Stimulated activated CD8-positive, alpha-beta memory T cell treated with anti-CD3 and anti-CD28 coated beads, Interleukin-7, amount 100 ng/mL, for 1 hour (primary cell): ENCODE measurements at places on chromosomes 2 and 18.

DNA sequence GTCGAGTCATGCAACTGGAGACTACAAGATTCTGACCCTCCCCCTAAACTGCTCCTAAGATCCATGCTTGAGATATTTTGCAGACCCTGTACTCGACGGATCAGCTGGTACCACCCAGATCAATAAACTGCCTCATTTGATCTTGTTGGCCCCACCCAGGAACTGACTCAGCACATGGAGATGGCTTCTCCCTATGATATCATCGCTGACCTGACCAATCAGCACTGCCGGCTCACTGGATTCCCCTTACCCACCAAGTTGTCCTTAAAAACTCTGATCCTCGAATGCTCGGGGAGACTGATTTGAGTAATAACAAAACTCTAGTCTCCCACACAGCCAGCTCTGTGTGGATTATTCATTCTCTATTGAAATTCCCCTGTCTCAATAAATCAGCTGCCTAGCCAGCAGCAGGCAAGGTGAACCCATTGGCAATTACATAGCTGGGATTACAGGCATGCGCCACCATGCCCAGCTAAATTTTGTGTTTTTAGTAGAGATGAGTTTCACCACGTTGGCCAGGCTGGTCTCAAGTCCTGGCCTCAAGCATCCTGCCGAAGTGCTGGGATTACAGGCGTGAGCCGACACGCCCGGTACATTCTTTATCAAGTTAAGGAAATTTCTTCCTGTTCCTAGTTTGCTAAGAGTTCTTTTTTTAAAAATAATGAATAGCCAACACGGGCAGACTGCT is 43.6 kb downstream of the VPS54 start:
- DNase-seq = no peak

- no peak for DNase-seq
Observed at GRCh38 chr2:177430411-177430810, 37.8 kb downstream of the AGPS start.

DNA sequence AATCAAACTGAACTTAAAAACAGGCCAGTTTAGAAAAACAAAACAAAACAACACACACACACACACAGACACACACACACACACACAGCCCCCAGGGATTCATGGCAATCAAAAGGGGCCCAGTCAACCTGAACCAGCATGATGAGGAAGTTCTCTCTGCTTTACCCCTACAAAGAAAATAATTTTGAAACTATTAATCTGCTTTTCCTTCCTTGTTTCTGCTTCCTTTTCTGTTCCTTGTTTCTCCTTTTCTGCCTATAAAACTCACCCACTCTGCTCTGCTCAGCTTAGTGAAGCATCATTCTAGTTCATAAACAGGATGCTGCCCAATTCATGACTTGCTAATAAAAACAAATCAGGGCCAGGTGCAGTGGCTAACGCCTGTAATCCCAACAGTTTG is 203.1 kb downstream of the RAB3GAP1 start:
- no peak for DNase-seq

- no peak for DNase-seq
Observed at GRCh38 chr2:190891889-190892288, 11.3 kb downstream of the GLS start.

- no peak for DNase-seq
Observed at GRCh38 chr2:72581560-72582181, 244.2 kb downstream of the EXOC6B start.

GRCh38 chr2:122083256-122084048 is 328.0 kb downstream of the TSN start:
- DNase-seq = no peak

GRCh38 chr2:186276909-186277308 is 209.2 kb upstream of the ZC3H15 start:
- DNase-seq = no peak

DNA sequence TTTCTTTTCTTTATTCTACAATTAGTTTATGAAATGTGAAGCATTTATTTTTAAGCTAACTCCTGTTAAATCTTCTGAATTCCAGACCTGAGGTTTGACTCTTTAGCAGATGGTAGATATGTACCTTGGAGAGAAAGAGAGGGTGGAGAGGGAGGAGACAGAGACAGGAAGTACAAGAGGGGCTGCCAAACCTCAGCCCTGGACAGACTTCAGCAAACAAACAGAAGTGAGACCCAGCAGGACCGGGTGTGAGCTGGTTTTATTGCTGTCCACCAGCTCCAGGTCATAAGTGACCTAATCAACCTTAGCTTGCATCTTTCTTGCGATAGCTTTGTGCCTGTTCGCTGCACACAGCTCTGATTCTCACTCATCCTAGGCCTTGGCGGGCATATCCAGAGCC is 168.6 kb downstream of the CNTNAP5 start:
- DNase-seq = no peak

DNA sequence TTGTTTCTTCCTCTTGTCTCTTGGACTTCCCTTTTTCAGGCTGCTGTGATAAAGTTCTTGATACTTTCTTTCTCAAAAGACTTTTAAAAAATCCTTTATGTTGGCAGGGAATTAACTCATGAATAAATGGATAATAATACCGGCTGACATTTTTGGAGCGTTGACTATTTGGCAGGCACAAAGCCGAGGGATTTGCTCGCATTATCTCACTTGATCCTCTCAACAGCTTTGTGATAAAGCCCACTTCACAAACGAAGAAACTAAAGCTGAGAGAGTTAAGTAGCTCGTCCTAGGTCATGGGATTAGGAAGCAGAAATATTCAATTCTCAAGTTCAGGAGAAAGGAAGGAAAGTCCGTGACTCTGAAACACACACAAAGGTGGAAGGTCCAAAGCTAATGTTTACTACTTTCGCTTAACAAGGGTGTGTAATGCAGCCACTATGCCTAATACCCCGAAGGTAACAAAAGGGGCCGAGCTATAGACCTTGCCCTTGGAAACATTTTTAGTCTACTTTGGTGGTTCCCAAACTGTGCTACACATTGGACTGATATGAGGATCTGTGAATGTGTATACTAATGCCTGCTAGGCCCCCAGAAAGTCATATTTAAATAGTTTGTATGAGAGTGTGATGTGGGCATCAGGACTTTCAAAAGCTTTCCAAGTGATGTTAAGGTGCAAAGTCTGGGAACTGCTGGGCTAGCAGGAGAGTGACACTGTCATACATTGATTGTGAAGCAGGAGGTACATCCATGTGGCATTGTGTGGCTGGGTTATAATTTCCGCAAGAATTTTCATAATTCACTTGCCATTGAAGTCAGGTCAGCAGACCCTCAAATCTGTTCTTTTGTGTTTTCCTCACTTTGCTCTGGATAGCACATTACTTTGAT is 508.4 kb downstream of the PLCL1 start:
- DNase-seq = no peak

DNA sequence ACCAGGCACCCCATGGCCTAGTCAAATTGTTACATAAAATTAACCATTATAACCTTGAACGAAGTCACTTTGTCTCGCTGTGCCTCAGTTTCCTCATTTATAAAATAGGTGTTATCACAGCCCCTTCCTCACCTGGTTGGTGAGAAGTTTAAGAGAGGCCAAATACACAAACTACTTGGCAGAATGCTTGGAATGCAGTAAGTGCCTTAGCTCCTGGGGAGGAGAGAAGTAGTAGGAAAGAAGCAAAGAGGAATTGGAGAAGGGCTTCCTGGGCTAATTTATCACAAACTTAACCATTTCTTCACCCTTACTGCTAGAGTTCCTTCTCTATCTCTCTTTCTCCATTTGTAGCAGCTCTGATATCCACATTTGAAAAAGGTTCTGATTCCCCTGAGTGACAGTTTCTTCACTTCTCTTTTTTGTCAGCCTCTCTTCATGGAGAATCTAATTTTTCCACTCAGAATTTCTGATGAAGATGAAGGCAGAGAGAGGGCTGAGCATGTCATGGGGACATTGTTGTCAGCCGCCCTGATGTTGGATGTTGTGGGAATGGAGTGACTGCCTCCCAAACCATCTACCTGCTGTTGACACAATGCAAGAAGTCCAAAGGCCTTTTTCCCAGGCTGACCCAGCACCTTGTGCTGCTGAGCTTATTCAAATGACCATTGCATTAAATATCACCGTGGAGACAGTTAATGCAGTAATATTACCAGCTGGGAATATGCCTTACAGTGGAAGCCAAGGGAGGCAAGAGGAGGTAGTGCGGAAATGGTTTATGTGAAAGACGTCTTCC is 60.4 kb downstream of the BOD1L2 start:
- DNase-seq = no peak

DNA sequence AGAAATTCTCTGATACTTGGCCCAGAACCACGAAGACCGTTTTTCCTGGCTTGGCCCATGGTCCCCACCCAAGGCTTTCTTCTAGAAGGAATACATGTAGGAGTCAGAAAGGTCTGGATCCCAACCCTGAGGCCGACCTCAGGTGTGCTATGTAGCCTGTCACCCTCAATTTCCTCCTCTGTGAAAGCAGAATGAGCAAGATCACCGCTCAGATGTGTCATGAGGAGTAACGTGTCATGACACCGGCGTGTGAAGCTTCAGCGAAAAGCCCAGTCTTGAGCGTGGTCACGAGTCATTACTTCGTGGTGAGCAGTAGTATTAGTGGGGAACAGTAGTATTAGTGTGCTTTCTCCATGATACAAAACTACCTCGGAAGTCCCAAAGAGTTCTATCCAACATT is 103.4 kb downstream of the ALPK2 start:
- no peak for DNase-seq

DNA sequence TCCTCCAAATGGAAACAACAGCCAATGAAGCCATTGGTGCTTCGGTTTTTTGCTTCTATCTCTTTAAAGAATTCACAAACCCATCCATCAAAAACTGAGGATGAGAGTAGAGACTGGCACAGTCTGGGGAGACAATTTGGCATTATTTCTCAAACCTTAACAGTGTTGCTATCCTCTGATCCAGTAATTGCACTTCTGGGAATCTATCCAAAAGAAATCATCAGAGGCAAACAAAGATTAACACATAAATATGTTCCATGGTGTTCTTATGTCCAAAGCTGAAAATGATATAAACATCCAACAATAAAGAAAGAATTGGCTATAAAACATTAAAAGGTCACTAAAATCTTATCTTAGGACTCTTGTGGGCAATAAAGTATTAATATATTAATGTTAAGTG is 35.1 kb downstream of the REEP1 start:
- DNase-seq = no peak

DNA sequence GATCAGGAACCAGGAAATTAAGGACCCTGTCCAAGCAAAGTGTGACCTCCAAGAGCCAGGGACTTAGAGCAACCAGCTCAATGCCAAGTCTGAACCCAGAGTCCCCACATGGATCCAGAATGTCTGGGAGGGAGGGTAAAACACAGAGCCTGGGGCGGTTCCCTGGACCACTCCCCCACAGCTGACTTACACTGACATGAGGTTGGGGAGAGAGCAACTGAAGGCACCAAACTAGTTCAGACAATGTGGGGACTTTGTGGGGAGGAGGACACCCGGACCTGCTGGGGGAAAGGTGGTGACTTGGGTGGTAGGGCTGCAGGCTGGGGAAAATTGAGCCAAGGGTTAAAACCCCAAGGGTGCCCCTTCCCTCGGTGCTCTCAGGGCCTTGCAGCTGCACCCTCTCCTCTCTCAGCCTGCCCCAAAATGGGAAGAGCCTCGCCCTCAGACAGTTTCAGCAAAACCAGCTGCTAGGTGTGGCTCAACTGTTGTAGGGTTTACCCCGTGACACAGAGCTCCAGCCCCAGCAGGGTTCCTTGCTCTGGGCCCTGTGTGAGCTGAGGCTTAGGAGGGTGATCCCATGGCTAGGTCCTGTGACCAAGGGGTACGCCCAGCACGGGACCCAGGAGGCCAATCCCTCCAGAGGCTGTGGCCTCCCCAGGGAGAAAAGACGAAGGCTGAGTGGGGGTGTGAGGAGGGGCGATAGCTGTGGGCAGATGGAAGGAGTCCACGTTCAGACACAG is 28.6 kb downstream of the MARCO start:
- no peak for DNase-seq

DNA sequence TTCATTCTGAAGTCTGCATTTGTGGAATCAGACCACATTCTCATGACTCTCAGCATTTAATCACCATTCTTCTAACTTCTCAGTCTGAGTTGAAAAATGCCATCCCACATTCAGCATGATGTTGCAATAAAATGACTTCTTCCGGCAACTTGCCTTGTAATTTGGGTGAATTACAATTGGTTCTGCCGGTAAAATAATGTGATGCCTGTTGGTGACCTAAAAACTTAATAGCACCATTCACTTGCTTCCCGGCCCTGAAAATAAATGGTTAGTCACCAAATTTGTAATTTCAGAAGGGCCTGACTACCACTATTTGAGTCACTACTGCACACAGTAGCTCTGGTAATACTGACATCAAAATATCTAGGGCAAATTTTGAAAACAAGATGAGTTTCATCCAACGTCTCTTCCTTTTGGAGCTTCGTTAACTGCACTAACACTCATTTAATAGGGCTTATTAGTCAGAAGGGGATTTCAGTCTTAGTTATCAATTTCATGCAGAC is 637.1 kb upstream of the CHAC2 start:
- DNase-seq = no peak

DNA sequence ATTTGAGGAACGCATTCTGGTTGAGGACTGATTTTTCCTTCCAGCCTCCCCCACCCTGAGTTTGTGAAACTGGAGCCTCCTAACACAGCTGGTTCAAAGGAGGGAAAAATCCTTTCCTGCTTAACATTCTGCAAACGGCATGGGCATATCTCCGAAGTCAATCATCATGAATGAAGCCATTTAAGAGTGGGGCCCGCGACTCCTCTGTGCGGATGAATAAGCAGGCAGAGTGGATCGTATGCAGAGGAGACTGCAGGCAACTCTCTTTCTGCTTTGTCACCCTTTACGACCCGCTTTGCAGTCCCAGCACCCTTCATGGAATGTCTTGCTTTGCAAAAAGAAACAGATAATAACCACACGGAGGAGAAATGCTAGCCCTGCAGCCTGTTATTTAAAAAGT is 305.2 kb downstream of the CLIP4 start:
- DNase-seq = no peak

- DNase-seq = no peak
Observed at GRCh38 chr2:64750001-64750816, 96.5 kb upstream of the SERTAD2 start.

DNA sequence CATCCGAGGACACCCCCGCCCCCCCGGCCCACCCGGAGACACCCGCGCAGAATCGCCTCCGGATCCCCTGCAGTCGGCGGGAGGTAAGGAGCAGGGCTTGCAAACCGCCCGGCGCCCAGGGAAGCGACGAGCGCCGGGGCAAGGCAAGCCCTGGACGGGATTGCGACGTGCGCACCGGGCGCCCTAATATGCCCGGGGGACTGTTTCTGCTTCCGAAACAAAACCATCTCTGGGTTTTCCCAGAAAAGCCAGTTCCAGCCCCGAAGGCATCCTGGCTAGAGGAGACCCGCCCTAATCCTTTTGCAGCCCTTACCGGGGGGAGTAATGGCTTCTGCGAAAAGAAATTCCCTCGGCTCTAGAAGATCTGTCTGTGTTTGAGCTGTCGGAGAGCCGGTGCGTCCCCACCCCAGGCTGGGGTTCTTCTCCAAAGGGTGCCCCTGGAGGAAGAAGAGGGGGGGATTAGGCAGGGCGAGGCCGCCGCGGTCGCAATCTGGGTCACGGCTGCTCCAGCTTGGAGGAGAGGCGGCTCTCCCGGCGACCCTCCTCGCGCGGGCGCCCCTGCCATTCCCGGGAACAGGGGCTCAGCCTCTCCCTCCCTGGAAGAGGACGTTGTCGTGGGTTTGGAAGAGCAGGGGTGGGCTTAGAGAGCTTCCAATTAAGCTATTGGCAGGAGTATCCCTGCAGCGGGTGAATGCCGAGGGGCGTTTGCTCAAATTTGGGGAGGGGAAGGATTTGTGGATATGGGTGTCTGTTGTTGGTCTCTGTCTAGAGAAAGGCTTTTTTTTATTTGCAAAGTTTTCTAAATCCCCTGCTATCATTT is 521 bp downstream of the MYCN start:
- DNase-seq = no peak

GRCh38 chr2:129347486-129348217 is 631.8 kb upstream of the RAB6C start:
- no peak for DNase-seq

GRCh38 chr2:67965246-67965645 is 97.6 kb downstream of the C1D start:
- DNase-seq = no peak
